Activated T-cell treated with anti-CD3 and anti-CD28 coated beads, Interleukin-2, amount 50 U/mL, for 24 hours (primary cell): ENCODE measurements at places on chromosomes 11 and 22.

DNA sequence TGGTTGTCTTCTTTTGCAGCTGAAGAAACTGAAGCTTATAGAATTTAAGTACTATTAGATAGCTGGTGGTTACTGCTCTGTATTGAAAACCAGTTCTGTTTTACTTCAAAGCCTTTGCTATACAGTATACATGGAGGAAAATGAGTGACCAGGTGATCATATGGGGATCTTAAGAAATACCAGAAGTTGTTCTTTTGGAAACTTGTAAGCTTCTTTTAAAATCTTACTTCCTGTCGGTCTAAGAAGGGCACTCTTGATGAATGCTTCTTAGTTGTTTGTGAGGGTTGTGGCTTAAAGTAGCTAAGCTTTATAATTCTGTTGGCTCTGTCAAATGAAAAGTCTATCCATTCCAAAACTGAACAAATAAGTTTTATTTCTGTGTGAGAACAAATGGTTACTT is 55.2 kb downstream of the PDE3B start:
- no peak for DNase-seq

DNA sequence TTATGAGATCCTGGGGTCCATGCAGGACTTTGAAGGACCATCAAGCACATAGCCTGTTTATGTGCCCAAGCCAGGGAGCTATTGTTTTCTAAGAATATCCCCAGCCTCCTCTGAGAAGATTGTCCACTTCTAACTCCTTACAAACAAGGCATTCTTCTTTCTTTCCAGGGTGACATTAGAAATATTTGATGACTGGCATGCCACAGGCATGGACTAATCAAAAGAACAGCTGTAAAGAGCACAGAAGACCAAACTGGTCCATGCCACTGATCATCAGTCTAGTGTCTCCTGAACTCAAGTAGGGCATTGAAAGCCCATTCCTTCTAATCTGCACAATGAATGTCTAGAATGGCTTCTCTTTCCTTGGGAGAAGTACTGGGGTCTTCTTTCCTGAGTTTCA is 24.9 kb upstream of the LMO2 start:
- DNase-seq: no peak

DNA sequence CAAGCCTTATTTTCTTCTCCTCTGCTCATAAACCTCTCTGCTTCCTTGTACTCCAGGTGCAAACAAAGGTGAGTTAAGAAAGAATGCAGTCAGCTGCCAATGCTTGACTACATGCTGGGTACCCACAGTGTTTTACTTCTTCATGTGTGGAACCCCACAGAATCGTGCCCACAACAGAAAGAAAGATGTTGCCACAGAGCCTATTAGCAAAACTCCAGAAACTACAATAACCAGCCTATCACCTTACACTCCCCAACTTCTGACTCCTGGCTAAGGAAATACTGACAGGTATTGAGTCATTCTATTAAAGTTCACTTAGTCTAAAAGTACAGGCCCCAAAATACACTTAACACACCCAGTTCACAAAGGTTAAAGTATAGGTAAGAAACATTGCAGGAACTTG is 56.9 kb upstream of the CCDC89 start:
- DNase-seq: no peak

GRCh38 chr11:108654994-108655631 is 9.8 kb upstream of the DDX10 start:
- DNase-seq: no peak

DNA sequence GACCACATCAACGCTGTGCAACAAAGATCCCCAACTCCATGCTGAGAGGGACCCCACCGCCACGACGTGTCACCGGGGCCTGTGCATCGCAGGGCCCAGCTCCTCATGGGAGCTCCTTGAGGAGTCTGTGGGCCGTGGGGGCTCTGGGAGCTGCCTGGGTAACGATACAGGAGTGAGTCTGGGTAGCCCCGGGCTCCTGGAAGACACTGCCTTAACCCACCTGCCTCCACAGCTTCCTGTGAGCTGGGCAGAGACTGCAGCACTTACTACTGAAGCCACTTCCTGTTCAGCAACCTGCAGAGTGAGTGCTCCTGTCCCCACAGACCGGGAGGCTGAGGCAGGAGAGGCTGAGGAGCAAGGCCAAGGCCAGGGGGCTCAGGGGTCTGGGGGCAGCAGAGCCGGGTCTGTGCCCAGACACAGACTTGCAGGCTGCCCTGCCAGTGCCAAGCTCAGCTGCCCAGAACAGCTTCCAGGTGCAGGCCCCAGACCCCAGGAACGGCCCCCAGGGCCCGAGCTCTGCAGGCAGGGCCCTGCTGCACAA is 226.7 kb downstream of the BRD1 start:
- peak; percentile 39 for DNase-seq

- DNase-seq: no peak
Observed at GRCh38 chr11:3929232-3929631, 73.8 kb downstream of the STIM1 start.

- no peak for DNase-seq
Observed at GRCh38 chr11:6371825-6372224, 18.4 kb upstream of the SMPD1 start.

- peak; percentile 80 for DNase-seq
Observed at GRCh38 chr22:23696326-23696851, 5.6 kb downstream of the RGL4 start.

- no peak for DNase-seq
Observed at GRCh38 chr11:61900251-61900650, 8.9 kb upstream of the FADS3 start.

- peak; percentile 89 for DNase-seq
Observed at GRCh38 chr22:42553475-42554361, at the start of gene SERHL2. TSS of gene SERHL2 (plus strand) at chr22:42553956. CDS start at chr22:42554021, 65 bp downstream.

- peak; percentile 86 for DNase-seq
Observed at GRCh38 chr11:6419009-6419631, at the start of gene APBB1. TSS of gene APBB1 (minus strand) at chr11:6419094. CDS start at chr11:6411347, 7,747 bp downstream.

- DNase-seq: no peak
Observed at GRCh38 chr11:11137339-11137738, 215.7 kb downstream of the CSNK2A3 start.

- DNase-seq: no peak
Observed at GRCh38 chr11:67280788-67281551, 8.1 kb upstream of the ANKRD13D start.

DNA sequence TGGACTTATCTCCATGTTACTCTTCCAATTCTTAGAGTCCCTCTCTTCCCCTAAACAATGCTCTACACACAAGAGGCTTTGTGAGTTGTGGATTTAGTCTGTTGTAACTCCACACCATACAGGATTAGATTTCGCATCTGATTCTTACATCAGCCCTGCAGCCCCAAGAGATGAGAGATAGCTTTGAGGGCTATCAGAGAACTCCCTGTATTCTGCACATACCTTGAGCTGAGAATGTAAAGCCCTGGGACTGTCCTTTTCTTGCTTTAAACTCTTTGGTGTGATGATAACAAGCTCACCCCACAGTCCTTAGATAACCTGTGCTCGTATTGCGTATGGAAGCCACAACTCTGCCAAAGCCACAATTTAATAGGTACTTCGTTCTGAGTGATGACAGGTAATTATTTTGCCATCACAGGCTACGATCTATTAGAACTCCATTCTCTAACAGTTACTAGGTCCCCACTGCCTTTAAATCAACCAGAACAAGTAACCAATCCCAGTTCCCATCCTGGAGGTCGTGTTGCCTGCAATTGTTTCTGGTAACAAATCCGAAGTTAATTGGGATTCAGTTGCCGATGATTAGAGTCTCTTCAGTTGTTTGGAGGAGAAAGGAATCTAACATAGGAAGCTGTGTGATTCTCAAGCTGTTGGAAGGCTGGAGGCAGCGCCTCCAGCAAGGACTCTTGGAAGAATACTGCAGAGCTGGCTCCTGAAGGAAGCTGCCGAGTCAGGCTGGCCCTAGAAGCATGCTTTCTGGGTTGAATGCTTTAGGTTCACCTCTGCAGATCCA is 1.3 kb upstream of the PARVG start:
- no peak for DNase-seq

DNA sequence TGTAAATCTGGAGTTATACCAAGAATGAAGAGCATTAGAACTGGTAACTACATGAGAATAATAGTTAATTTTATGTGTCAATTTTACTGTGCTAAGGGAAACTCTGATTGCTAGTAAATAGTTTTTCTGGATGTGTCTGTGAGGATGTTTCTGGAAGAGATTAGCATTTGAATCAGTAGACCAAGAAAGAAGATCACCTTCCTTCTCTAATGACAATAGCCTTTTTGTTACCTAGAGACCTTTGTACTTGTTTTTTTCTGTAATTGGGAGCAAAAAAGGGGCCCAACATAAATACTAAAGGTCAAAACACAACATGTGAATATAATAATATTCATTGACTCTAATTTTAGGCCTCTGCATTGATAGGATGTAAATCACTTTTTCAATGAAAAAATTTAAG is 100.6 kb downstream of the DLG2 start:
- no peak for DNase-seq

GRCh38 chr11:8283465-8284230 is 20.0 kb upstream of the LMO1 start:
- peak; percentile 18 for DNase-seq

- DNase-seq: no peak
Observed at GRCh38 chr22:43554694-43555365, 143.0 kb downstream of the MPPED1 start.

- no peak for DNase-seq
Observed at GRCh38 chr11:126585774-126586491, 230.4 kb downstream of the ST3GAL4 start.

DNA sequence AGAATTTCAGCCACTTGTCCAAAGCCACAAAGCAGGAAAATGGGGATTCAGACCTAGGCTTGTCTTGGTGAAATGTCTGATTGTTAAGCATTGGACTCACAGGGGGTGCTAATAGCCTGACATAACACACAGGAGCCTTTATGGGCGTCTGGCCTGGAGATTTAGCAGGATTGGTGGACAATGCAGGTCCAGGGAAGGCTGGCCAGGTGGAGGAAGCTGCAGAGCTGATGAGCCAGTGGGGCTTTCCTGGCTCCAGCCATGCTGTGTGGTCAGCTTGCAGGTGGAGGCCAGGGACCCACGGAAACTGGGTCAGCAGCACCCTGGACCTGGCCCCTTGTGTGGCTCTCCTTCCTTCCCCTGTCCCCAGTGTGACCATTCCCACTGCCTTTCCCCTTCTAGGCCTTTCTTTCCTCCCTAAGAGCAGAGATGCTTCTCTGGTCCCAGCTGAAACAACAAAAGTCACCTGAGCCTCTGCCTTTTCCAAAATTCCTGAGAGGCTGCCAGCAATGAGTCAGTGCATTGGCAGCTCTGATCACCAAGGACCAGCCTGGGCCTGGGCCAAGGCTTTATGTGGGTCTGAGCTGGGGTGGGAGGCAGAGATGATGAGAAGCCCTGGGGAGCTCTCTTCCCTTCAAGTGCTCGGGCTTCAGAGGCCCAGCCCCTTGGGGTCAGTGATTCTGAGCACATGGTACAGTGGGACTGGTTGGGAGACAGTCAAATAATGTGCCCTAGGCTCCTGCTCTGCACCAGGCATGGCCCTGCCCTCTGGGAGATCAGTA is 85.2 kb downstream of the CCDC81 start:
- no peak for DNase-seq

GRCh38 chr11:46886211-46886610 is 32.1 kb downstream of the LRP4 start:
- no peak for DNase-seq

DNA sequence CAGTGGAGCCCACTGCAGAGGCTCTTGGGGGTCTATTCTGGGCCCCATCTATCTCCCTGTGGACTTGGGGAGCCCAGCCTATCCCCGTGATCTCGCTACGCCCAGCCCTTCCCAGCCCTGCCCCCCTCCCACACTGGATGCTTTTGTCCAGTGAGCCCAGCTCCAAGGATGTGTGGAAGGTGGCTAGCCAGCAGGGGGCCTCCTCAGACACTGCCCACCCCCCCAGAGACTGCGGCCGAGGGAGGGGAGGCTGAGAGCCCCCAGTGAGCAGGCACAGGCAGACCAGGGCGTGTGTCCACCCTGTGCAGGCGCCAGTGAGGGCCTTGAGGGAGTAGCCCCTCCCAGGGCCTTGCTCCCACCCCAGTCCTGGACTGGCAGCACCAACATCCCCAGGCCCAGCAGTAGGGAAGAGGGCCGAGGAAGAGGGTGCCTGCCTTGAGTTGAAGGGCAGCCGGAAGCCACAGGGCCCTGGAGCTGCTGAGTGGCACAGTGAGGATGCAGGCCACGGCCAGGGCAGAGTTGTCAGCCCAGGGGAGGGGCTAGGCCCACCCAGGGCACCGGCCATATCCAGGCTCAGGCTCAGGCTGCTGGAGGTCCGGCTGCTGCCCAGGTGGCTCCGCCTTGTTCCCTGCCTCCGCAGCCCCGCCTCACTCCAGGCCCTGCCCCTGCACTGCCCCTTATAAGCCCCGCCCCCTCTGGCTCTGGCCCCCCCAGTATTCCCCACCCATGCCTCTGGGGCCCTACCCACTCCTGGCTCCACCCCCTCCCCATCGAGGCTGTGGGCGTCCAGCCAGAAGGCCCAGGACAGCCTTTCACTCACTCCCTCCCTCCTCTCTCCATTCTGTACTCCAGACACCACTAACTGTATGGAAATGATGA is 28.0 kb downstream of the MOB2 start:
- DNase-seq: no peak

DNA sequence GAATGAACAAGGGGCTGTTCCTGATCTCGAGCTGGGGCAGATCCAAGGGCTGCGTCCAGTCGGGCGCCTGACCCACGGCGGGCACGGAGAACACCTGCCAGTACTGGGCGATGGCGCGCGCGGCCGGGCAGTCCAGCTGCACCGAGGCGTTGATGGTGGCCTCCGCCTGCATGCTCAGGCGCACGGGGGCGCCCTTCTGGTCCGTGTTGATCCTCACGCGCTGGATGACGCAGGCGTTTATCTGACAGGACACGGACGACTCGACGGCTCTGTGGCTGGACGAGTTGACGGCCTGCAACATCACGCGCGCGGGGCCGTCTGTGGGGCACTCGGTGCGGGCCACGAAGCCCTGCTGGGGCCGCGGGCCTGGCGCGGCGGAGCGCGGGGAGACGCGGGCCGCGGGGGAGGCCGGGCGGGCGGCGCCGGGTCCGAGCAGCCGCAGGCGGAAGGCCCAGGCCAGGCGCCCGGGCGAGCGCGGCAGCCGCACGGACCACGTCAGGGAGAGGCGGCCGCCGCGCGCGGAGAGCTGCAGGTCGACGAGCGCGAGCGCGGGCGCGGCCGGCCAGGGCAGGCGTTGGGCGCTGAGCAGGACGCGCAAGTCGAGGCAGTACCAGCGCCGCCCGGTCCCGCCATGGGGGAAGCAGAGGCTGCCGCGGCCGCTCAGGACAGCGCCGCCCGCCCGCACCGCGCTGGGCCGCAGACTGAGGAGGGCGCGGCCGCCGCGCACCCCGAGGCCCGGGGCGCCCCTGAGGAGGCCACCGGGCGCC is 511 bp downstream of the PKDREJ start:
- peak; percentile 50 for DNase-seq
